Chondrocyte (in vitro differentiated cells): ENCODE measurements at places on chromosomes 12 and 14. TPM values are rescaled to one million over a fixed set of nuclear protein-coding genes. Genes with fewer than 3 reads are reported as not detected.

The TMEM253 gene
- total RNA-seq: 1.1 to 1.6 TPM (median 1.2 TPM) in 3 replicates

The TEAD4 gene
- total RNA-seq: 24.1 to 26.0 TPM (median 24.9 TPM) in 3 replicates

The SCAF11 gene
- 88.1 to 141 TPM (median 93.3 TPM) in 3 replicates for total RNA-seq

The SAMD4A gene
- total RNA-seq: 53.3 to 59.3 TPM (median 57.0 TPM) in 3 replicates

The SIX4 gene
- 26.0 to 44.9 TPM (median 26.2 TPM) in 3 replicates for total RNA-seq

The GLIPR1L2 gene
- 0.44 to 0.97 TPM (median 0.65 TPM) in 3 replicates for total RNA-seq

The MGP gene
- total RNA-seq: 158 to 215 TPM (median 213 TPM) in 3 replicates

The LRRC23 gene
- 6.3 to 9.3 TPM (median 7.6 TPM) in 3 replicates for total RNA-seq

The PHETA1 gene
- total RNA-seq: 14.2 to 16.0 TPM (median 15.7 TPM) in 3 replicates

The LBHD2 gene
- not detected in 3 replicates for total RNA-seq

The CLEC4D gene
- not detected in 3 replicates for total RNA-seq

The ZNF839 gene
- 8.2 to 11.4 TPM (median 8.2 TPM) in 3 replicates for total RNA-seq

The TMEM119 gene
- 46.7 to 122 TPM (median 48.3 TPM) in 3 replicates for total RNA-seq

The PPFIA2 gene
- 0.46 to 0.68 TPM in 2 of 3 replicates, not detected in the other for total RNA-seq

The TSPAN9 gene
- total RNA-seq: 50.4 to 98.1 TPM (median 54.4 TPM) in 3 replicates

The PTGDR gene
- total RNA-seq: 0.07 TPM in 1 of 3 replicates, not detected in the others

The SPTB gene
- total RNA-seq: 1.5 to 7.2 TPM (median 6.6 TPM) in 3 replicates

The KLRC3 gene
- not detected in 3 replicates for total RNA-seq

The ASPG gene
- total RNA-seq: not detected in 3 replicates

The GEMIN2 gene
- 12.4 to 17.7 TPM (median 14.0 TPM) in 3 replicates for total RNA-seq

The STXBP6 gene
- 1.7 to 11.5 TPM (median 1.8 TPM) in 3 replicates for total RNA-seq
